Dermis lymphatic vessel endothelial cell (primary cell): ENCODE measurements at places on chromosomes 11 and 22. TPM values are rescaled to one million over a fixed set of nuclear protein-coding genes. Genes with fewer than 3 reads are reported as not detected.

Gene SAA2
- total RNA-seq: not detected in 2 replicates

Gene NOX4
- 76.3 and 113 TPM in 2 replicates for total RNA-seq

Gene CDK2AP2
- 10.3 and 23.1 TPM in 2 replicates for total RNA-seq

Gene TANGO2
- total RNA-seq: 43.2 and 53.5 TPM in 2 replicates

Gene KRTAP5-1
- not detected in 2 replicates for total RNA-seq

Gene NF2
- total RNA-seq: 34.0 and 37.1 TPM in 2 replicates

Gene TRMU
- total RNA-seq: 19.0 and 20.7 TPM in 2 replicates

Gene SLC22A9
- not detected in 2 replicates for total RNA-seq

Gene OR52I1
- not detected in 2 replicates for total RNA-seq

Gene CBY1
- 17.2 and 17.8 TPM in 2 replicates for total RNA-seq

Gene WT1
- total RNA-seq: not detected in 2 replicates

Gene BTBD18
- not detected in 2 replicates for total RNA-seq

Gene F2
- not detected in 2 replicates for total RNA-seq

Gene OR5B21
- not detected in 2 replicates for total RNA-seq

Gene UCP3
- total RNA-seq: 0.22 and 0.26 TPM in 2 replicates

Gene LRRC4C
- total RNA-seq: not detected in 2 replicates

Gene TSKU
- total RNA-seq: 3.0 and 3.9 TPM in 2 replicates

Gene ATG2A
- 8.8 and 13.9 TPM in 2 replicates for total RNA-seq

Gene OR5T1
- total RNA-seq: not detected in 2 replicates

Gene APOL5
- total RNA-seq: not detected in 2 replicates

Gene LINC01488
- total RNA-seq: under 0.01 TPM in 1 of 2 replicates, not detected in the other

Gene BIRC2
- 48.9 and 65.1 TPM in 2 replicates for total RNA-seq

Gene CENPM
- total RNA-seq: 5.3 and 5.6 TPM in 2 replicates

Gene CABP2
- total RNA-seq: not detected in 2 replicates

Gene FGF3
- total RNA-seq: not detected in 2 replicates

Gene GVQW3
- 0.43 and 0.60 TPM in 2 replicates for total RNA-seq

Gene NEFH
- total RNA-seq: 0.09 and 0.11 TPM in 2 replicates

Gene NPAS4
- not detected in 2 replicates for total RNA-seq

Gene TMEM45B
- total RNA-seq: 1.5 and 2.4 TPM in 2 replicates

Gene LARGE2
- not detected in 2 replicates for total RNA-seq

Gene RGL4
- total RNA-seq: not detected in 2 replicates

Gene DAGLA
- total RNA-seq: 1.6 and 1.7 TPM in 2 replicates

Gene CASP12
- total RNA-seq: 7.8 and 85.2 TPM in 2 replicates

Gene TSGA10IP
- not detected in 2 replicates for total RNA-seq

Gene MS4A3
- total RNA-seq: not detected in 2 replicates

Gene BTG4
- not detected in 2 replicates for total RNA-seq

Gene SYCE3
- total RNA-seq: not detected in 2 replicates

Gene OR8G1
- total RNA-seq: not detected in 2 replicates
